ENCODE measurements at places on chromosomes 5 and 9.

- no peak for DNase-seq
These were observed 174.8 kb downstream of the SLF1 start for GRCh38 chr5:94793113-94793815.

GRCh38 chr5:38926121-38926520, 80.3 kb downstream of the OSMR start:
- no peak for DNase-seq

DNA sequence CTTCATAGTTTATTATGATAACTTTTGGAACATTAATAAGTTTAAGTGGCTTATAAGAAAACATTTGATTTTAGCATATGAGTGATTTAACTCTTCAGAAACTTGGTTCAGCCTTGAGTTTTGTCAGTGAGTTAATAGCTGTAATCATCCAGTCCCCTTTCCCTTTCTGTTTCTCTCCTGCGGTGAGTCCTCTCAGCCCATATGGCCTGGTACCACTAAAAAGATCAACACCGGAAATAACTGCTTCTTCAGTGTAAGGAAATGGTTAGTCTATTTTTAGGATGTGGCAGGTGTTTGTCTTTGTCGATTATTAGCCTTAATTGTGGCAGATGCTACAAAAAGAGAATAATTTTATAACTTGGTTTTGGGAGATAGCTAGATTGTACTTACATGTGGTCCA, 120.2 kb upstream of the GRHPR start:
- no peak for DNase-seq

DNA sequence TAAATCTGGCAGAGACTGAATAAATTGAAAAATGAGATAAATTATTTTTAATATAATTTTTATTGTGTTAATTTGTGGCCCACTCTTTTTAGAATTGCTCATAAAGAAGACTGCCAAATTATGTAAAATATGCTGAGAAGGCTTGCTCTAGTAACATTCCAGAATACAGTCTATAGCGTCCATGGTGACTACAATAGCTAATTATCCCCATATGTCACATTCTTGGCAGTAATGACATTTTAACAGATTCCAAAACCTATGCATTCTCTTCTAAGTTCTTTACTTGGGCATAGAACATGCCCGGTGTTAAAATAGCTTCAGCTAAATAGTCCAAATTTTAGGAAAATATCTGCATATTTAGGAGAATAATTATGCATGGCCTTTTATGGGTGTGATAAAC, 697.0 kb upstream of the SEMA6A start:
- no peak for DNase-seq

- no peak for DNase-seq
These were observed 86.0 kb downstream of the ANKRD33B start for GRCh38 chr5:10649666-10650380.

DNA sequence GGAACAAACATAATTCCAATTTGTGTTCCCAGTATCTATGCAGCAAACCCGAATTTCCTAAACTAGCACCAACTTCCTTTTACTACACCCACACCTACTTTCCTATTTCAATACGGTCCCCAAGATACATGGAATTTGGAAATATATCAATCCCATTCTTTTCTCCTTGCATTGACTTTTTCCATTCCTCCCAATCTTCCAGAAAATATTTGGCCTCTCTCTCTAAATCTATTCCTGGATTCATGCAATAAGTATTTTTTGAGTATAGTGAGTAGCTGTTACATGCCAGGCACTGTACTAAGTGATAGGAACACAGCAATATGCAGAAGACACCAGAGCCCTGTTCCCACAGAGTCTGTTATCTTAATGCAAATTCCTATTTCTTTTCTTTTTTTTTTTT, 216.2 kb upstream of the PIK3R1 start:
- no peak for DNase-seq

DNA sequence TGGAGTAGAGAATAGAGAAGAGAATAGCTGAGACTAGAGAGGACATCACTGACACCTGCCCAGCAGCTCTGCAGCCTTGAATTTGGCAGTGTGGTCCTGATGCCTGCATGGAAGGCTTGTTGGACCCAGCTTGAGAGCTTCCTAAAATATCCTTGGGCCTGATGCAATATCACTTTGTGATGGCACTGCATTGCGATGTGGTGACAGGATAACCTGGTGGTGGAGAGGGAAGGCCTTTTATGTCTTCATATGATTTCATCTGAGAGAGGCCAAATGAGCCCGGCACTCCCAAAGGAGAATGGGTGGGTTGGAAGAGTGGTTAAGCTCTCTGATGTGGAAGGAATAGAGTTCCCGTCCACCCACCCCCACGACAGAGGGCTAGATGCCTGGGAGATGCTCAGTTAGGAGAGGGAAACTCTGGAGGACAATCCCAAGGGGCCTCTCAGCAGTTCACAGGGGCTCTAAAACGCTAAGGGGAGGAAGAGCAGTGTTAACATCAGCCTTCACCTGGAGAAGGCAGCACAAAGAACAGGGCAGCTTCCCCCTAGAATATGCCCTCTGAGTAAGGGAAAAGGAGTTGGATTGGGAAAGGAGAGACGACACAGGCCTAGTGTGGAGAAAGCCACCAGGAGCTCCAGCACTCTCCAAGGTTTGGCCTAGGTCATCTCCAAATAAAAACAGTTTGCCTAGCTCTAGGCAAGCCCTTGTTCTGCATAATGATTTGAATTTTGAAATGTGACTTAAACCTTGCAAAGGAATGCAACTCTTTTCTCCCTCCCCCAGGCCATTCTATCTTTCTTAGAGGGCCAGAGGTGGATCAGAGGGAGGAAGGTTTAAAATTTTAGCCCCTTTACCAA, 99.8 kb upstream of the SSBP2 start:
- DNase-seq = peak; percentile 22

GRCh38 chr5:100904259-100904861, 1.3 kb upstream of the ST8SIA4 start:
- no peak for DNase-seq

DNA sequence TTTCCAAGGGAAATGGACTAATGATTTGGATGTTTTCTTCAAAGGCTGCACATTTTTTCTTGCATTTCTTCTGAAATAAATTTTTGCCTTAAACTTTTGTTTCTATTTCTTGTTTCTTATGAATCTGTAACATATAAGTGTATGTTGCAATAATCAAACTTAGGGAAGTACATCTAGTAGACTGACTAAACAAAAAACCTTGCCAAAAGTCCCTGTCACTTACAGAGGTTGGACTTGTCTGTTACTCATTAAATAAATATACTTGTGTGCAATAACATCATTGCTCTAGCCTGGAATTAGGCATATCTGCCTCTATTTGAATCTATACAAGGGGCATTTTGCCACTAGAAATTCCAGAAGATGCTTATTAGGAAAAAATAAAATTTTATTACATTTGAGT, 56.6 kb downstream of the C6 start:
- no peak for DNase-seq

GRCh38 chr5:133314086-133314485, 262.3 kb downstream of the HSPA4 start:
- DNase-seq = no peak

- no peak for DNase-seq
These were observed 4.9 kb downstream of the SLC25A51 start for GRCh38 chr9:37899041-37899440.

DNA sequence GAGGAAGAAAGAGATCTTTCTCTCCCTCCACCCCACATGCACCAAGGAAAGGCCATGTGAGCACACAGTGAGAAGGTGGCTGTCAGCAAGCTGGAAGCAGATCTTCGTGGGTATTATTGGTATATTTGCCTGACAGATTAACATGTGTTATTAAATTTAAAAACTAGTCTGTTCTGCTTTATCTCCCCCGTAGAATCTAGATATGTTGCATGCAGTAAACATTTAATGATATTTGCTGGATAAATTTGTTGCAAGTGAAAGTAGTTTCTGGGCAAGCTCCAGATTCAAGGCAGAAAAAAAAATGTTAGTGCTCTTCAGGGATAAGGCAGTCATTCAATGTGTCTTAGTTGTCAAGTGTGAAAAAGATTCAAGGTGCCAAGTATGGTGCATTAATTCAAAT, 215.0 kb upstream of the TAS2R1 start:
- DNase-seq = peak; percentile 40

- DNase-seq = no peak
These were observed 6.0 kb downstream of the SFXN1 start for GRCh38 chr5:175484322-175484721.

DNA sequence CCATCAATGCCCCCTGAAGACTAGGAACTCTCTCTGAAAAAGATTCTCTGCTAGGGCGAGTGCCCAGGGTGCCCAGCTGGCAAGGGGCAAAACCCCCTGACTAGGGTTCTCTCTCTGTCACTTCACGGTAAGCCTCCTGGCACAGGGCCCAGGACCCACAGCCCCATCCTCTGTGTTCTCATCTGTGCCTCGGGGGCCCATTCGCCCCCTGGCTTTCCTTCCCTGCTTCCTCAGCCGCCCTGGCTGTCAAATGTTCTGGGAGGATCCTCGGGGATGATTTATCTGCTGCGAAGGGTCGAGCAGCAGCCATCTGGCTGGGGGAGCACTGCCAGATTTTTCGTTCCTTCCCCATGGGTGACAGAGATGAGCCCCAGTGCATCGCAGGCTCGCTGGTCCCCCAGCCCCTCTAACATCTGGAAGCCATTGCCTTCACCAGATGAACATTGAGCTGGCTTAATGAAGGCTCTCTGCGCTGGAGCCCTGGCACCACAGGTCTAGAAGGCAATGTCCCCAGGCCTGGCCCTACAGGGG, 24.2 kb downstream of the HMCN2 start:
- DNase-seq = peak; percentile 37

DNA sequence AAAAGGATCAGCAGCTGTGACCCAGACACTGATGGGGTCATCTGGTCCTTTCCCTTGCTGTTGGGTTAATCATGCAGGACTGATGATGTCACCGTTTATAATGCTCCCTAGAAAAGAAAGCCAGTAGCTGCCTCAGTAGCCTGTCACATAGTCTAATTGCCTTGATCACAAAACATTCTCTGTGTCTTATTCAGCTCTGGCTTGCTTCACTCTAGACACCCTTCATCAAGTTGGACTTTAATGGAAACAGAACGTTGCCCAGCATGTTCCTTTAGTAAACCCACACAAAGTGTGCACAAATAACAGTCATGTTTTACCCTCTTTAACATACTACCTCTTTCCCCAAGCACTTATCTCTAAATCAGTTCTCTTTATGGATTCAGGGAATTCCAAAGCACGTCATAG, 170.8 kb downstream of the SGCD start:
- DNase-seq = peak; percentile 88

DNA sequence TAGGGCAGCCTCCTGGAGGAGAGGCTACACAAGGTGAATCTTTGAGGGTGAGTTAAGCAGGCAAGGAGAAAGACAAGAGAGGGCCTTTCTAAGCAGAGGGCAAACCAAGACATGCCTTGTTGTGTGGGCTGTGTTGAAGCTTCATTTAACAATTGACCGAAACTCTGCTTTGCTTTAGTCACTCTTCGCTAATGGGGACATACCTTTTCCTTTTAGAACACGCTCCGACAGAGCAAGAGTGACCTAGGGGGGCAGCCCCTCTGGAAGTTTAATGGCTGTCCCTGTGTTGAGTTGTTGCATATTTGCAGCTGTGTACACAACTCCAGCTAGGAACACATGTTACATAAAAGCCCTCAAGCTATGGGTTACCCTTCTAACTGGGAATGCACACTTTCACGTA, 218.1 kb upstream of the WWC1 start:
- DNase-seq = no peak

DNA sequence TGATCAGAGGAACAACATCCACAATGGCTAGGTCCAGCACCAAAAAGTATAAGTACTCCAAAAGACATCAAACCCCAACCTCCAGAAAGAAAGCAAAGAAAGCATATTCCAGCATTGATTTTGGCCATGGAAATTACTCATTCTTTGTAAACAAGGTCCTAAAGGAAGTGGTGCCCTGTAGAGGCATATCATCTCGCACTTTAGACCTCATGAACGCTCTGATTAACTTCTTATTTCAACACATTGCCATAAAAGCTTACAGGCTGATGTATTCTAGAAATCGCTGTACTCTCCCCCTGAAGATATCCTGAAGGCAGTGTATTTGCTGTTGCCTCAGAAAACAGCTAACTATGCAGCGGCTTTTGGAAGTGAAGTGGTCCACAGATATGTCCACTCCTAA, 82.7 kb upstream of the TNPO1 start:
- DNase-seq = no peak

DNA sequence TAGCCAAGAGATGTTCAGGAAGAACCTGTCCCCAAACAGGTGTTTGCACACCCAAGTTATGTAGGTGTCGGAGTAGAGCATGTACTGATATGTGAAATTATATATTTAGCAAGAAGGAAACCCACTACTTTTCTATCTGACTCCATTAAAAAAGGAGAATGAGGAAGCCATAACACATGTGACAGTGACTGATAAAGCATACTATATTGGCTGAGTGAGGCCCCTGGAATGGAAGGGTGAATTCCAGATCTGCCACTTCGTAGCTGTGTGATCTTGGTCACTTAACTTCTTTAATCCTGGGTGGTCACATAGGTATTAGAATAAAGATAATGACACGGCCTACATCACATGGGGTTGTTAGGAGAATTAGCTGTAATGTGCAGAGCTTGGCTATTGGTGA, 116.0 kb upstream of the MAN2A1 start:
- no peak for DNase-seq

GRCh38 chr5:142922223-142922952, 152.2 kb downstream of the ARHGAP26 start:
- peak; percentile 40 for DNase-seq

DNA sequence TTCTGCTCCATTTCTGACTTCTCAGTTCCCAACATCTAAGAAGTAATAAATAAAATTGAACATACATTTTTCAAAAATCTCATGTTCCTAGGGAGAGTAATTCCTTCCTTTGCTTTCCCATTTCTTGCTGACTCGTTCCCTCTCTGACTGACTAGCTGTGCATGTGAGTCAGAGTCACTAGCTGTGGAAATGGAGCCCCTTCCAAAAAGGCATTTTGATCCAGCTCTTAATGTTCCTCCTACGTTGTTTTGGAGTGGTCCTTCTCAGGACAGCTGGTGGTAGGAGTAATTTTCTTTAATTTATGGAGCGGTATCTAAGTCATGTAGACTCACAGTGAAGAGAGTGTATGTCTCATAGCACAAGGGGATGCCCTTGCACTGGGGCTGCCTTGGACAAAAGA, 460.2 kb downstream of the GADD45G start:
- DNase-seq = no peak

GRCh38 chr5:148805326-148806290, 20.8 kb upstream of the ADRB2 start:
- DNase-seq = no peak

DNA sequence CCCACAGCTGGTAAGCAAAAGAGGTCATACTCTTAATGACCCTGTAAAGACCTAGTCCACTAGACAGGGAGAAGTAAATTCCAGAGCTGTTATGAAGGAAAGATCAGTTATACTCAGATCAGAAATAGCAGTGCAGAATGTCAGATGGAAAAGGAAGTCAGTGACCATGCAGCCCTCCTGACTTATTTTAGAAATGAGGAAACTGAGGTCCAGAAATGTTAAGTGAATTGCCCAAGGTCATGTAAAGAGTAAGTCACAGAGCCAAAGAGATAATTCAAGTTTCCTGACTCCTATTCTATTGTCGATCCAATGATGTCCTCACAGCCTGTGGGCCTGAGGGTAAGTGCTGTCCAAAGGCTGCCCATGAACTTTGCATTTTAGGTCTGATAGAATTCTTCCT, 214.9 kb upstream of the IL12B start:
- DNase-seq = no peak

Measured in SK-N-DZ (cell line).